ENCODE measurements at places on chromosomes 5 and 9.
A peak's percentile ranks its signal among the peaks of the same experiment; 100 is the strongest.

GRCh38 chr5:152437866-152438265 lies 32.8 kb upstream of the NMUR2 start:
- no peak for DNase-seq

DNA sequence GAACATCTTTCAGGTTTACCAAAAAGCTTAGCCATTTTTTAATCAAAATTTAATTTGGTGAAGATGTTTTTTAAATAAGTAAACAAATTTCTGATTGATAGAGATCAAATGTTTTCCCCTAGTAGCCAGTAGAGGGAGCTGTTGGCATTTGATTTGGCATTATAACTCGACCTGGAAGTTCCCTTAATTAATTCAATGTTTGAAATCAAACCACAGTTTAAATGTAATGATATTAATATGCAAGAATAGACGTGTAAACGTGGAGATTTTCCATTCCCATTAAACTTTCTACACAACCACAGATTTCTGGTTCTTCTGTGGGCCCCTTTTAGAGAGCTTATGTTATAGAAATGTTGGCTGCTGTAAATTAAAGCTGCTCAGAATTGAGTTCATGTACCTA lies 148.1 kb upstream of the MPDZ start:
- DNase-seq, result peak; percentile 10

- no peak for DNase-seq
These were observed 700.2 kb downstream of the IRX1 start for GRCh38 chr5:4295663-4296339.

DNA sequence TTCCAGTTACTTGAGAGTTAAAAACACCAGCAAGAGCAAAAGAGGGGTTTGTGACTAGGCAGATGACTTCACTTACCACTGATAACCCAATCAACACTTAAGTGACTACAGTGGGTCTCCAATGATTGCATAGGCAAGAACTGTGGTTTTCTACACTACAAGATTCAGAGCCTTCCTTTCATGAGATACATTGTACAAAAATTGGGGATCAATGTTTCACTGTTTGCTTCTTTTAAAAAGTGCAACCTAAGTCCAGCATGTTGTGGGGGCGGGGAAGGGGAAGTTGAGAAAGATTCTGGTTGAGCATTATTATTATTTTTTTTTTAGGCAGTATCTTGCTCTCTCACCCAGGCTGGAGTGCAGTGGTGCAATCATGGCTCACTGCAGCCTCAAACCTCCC lies 3.6 kb downstream of the IQGAP2 start:
- no peak for DNase-seq

GRCh38 chr9:131625508-131625787 lies 80.1 kb downstream of the PRRT1B start:
- DNase-seq, result no peak

DNA sequence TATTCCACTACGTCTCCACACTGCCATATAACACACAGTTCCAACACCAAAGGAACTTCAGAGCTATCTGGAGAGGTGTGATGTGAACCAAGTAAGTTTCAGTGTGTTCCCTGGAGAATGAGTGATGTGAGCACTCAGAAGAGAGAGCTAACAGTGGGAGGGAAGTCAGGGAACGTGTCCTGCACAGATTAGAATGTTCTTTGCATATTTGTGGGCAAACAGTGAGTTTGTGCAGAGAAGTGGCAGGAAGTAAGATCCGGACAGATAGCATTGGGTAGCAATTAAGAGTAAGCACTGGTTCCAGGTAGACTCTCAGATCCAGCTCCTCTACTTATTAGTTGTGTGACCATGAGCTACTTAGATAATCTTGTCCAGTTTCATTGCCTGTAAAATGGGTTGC lies 206.4 kb downstream of the PDZD2 start:
- DNase-seq, result no peak

DNA sequence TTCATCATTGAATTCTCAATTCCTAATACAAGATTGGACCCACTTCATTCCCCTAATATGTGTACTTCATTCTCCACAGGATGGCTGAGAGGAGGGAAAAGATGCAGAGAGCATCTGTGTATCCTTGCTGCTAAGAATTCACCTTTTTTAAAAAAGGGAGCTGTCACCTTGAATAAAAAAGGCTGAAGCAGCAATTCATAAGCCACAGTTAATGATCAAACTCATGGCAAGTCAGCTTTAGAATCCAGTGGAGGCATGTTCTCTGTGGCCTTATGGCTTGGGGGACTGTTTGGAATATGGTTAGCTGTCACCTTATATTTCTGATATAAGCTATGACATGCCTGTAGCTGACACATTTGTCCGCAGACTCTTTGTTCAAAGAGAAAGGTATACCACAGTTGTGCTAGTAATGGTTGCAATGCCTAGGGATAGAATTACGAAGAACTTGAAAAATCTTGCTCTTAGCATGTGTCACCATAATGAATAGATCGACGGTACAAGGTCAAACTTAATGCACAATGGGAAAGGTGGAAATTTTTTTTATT lies 256.8 kb upstream of the TNC start:
- no peak for DNase-seq

- no peak for DNase-seq
These were observed 6.4 kb upstream of the MEF2C start for GRCh38 chr5:88889189-88890069.

GRCh38 chr9:34242830-34243229 lies 64.0 kb downstream of the UBAP1 start:
- DNase-seq, result no peak

DNA sequence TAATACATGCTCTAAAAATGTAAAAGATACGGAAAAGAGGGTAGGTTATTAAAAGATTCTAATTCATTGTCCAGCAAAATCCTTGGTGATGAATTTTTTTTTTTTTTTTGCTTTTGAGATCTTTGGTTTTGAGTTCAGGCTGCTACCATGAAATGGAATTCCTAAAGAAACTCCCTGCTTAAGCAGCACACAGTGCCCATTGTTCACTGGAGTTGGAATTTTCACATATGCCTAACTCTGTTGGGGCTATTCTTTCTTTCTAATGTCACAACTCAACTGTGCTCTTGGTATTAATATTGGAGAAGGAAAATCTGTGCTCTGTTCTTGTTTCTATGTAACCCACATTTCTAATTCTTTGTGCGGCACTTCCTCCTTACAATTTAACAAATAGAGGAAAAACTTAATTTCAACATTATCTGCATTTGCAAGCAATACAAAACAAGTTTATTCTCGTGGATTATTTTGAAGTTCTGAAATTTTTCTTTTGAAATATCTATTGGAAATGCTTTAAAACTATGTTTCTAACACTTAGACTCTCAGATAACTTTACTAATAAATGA lies 21.6 kb downstream of the MATR3 start:
- no peak for DNase-seq

DNA sequence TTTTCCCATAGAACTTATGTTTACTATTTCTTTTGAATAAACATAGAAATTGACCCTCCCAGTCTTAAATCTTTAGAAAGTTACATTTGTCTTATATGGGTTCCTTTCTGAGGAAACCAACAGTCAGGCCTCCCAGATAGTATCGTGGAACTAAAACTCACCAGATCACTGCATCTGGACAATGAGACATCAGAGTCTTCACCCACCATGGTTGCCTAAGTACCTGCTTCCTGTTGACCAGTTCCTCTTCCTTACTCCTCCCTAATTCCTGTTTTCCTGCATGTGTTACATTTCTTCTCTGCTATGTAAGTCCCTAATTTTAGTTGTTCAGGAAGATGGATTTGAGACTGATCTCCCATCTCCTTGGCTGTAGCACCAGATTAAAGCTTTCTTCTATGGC lies 462.2 kb downstream of the DIRAS2 start:
- DNase-seq, result no peak

DNA sequence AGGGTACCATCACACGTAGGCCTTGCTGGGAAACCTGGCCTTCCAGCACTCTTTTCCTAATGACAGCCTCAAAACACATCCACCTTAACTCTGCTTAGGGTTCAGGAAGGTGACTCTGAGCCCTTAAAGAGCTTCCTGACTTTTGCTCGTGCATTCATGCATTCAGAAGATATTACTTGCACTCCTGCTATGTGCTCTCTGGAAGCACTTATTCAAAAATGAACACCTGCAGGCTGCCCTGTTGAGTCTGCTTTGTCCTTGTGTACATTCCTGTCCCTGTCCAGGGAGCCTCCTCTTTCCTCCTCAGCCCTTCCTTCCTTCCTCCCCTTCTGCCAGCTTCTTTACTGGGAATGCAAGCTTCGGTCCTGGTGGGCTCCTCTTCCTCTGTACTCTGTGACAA lies 61.5 kb downstream of the SPRY4 start:
- no peak for DNase-seq

- DNase-seq, result peak; percentile 63
These were observed 1.1 kb downstream of the KIF2A start for GRCh38 chr5:62306896-62307689.

DNA sequence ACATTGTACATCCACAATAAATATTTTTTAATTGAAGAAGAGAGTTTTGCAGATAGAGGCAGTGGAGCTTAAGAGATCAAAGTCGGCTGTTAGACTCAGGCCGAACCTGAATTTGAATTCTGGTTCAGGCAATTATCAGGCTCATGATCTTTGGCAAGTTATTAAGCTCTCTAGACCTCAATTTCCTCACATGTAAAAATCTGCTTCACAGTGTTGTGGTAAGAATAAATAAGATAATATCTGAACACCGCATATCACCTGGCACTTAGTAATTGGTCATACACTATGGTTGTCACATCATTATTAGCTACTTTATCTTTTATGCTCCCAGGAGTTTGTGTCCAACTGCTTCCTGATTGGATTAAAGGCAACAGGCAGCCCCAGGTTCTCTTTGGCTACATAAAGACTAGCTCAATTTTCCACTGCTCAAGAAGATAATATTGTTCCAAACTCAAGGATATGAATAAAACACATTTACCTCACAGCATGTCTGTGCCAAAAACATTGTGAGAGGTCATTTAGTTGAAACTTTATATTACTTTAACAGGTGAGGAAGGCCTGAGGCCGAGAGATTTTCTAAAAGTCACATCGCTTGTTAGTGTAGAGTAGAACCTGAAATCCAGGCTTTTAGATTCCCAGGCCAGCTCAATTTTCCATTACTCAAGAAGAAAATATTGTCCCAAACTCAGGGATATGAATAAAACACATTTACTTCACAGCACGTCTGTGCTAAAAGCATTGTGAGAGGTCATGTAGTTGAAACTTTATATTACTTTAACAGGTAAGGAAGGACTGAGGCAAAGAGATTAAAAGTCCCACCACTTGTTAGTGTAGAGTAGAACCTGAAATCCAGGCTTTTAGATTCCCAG lies 289.2 kb upstream of the PTGER4 start:
- DNase-seq, result peak; percentile 68

DNA sequence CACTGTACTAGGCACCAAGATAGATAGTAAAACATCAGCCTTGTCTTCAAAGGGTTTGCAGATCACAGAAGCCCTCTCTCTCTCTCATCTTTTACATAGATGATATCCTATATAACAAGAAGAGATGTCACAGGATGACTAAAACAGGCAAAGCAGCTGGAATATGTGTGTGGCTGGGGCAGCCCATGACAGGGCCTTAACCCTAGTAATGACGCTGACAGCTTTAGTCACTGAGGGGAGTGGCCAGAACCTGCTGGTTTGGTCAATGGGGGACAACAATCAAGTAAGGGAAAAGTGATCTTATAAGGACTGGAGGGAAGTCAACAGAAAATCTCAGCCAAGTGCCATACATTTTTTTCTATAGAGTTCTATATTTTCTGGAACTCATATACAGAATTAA lies 41.9 kb upstream of the RIC1 start:
- DNase-seq, result peak; percentile 51

DNA sequence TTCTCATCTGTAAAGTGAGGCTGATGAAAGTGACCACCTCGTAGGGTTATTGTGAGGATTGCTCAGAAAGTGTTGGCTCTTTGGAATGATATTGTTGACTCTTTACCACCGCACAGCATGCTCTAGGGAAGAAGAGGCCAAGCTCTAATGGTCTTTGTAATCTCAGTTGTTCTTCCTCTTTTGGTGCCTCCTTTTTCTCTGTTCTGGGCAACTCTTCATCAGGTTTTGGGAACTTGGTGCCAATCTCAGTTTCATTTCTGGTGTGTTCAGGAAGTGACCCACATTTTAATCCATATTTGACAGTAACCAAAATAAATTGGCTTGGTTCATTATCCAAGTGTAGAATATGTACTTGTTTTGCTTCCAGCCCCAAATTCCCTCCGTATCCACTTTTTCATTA lies 25.1 kb downstream of the ARHGAP26 start:
- no peak for DNase-seq

- no peak for DNase-seq
These were observed 38.4 kb downstream of the ZNF618 start for GRCh38 chr9:113914517-113914916.

DNA sequence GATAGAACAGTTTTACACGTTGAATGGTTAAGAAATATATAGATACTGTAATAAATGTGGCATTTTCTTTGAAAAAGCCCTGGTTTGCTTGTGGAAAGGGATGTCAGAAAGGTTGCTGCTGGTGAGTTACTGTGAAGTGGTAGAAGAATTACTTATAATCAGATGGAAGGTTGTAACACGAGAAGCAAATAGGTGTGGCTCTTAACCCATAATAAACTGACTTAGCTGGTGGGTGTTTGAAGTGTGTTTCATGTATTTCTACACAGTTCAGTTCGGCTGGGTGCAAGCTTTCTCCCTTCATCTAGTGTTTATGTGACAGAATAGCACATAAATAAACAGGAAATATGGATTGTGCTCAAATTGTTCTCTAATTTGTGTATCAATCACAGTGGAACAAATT lies 5.5 kb downstream of the CNOT6 start:
- no peak for DNase-seq

- DNase-seq, result no peak
These were observed 56.8 kb downstream of the FGF10 start for GRCh38 chr5:44332285-44332971.

GRCh38 chr5:139880416-139881142 lies 85.0 kb downstream of the PSD2 start:
- no peak for DNase-seq

DNA sequence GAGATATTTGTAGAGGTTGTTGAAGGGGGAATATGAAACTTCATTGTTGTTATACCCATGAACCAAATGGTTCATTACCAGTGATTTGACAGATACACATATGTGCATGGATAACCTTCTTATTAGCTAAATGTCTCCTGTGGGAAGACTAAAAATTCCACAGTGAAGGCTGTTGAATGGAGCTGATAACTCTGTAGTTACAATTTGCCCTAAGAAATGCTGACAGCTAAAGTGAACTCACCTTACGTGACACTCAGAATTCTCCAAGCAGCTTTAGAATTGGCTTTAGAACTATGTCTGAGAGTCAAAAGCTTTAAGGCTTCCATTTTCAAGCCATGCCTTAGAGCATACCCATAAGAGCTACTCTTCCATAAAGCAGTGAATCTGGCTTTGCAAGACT lies 276.9 kb downstream of the PRELID2 start:
- DNase-seq, result no peak

DNA sequence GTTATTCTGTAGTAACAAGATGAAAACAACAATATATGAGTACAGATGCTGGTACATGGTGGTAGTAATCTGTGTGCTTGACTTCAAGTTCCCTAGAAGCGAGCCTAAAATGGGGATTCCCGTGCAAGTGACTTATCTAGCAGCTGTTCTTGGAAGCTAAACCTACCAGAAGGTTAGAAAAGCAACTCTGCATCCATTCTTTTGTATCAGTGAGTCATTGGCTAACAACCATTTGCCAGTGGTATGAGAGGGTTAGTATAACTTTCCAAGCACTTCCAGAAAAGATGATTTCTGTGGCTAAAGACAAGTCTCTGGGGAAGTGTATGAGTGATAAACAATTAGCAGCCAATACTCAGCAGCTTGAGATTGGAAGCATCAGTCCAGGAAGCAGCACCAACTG lies 787.7 kb upstream of the CDH6 start:
- no peak for DNase-seq
